ENCODE measurements at places on chromosomes 16 and 17.

DNA sequence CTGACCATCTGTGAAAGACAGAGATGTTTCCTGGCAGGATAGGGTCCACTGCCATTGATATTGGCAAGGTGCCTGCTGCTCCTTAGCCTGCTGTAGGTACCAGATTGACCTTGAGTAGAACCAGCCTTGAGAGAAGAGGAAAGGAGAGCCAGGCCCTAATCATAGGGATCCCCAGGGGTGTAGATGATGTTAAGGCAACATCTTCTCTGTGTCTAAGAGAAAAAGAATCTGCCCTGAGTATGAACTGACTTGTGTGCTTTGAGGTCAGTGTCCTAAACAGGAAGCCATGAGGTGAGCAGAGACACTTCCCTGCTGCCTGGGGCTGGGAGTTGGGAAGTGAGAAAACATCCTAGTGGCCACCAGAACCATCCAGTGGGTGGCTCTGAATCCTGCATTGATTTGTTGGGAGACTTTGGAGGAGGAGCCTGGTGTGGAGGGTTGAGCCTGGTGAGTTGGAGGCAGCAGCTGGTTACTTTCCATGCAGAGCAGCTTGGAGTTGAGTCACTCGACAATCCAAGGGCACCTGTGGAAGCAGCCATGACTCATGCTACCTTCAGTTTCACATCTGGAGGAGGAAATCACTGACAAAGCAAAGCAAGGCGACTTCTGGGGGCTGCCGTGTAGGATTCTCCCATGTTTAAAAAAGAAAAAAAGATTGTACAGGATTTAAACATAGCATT lies 47.8 kb downstream of the BMERB1 start:
- DNase-seq: no peak

GRCh38 chr16:86597126-86597879 lies 19.0 kb downstream of the FOXL1 start:
- DNase-seq: no peak

GRCh38 chr16:75148311-75149195 lies at the start of gene ZFP1:
Gene ZFP1, plus strand, starts transcription at chr16:75148524. Its CDS starts 4,428 bp downstream, at chr16:75152952.
- peak; percentile 89 for DNase-seq

DNA sequence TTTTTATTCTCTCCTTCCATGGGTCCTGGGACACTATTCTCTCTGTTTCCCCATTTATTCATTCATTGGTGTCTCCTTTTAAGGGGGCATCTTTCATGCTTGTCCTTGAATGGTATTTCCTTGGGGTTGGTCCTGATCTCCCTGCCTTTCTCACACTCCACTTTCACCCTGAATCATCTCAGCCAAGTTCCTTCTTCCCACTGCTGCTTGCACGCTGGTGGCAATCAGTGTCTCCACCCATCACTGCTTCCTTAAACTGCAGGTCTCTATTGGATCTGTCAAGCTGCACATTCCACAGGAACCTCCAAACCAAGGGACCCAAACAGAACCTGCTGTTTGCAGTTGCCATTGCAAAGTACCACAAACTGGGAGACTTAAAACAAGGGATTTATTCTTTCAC lies 89.3 kb upstream of the SDK2 start:
- DNase-seq: no peak

DNA sequence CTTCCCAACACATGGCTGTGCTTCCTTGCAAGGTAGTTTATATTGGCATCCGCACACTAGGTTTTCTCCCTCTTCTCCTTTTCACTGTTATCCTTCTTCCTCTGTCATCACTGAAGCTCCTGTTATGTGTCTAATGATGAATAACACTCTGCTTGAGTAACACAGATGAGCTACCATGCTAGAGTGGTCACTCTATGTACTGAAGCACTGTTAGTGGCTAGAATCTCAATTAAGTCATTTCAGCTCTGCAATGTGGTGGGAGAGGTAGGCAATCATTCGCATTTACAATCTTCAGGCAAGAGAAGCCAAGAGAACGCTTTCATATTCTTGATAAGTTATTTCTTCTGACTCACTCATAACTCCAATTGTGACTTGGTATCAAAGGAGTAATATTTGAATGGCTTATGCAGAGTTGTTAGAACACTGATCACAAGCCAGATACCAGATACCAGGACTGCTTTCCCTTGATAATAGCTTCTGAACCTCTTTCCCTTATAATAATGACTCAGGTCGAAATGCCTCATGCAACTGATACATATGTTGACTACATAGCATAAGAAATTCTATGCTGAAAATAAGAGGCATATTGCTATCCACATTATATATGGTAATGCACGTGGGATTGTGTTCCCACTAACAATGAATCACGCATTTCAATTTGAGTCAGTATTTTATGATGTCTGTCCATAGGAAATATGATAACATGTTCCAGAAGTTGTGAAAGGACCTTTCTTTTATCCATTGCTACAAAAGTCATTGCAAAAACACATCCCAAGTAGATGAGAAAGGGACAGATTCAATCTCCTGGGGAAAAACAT lies 158.0 kb upstream of the HS3ST3A1 start:
- DNase-seq: no peak

GRCh38 chr17:1143573-1143972 lies 36.2 kb downstream of the ABR start:
- DNase-seq: no peak

DNA sequence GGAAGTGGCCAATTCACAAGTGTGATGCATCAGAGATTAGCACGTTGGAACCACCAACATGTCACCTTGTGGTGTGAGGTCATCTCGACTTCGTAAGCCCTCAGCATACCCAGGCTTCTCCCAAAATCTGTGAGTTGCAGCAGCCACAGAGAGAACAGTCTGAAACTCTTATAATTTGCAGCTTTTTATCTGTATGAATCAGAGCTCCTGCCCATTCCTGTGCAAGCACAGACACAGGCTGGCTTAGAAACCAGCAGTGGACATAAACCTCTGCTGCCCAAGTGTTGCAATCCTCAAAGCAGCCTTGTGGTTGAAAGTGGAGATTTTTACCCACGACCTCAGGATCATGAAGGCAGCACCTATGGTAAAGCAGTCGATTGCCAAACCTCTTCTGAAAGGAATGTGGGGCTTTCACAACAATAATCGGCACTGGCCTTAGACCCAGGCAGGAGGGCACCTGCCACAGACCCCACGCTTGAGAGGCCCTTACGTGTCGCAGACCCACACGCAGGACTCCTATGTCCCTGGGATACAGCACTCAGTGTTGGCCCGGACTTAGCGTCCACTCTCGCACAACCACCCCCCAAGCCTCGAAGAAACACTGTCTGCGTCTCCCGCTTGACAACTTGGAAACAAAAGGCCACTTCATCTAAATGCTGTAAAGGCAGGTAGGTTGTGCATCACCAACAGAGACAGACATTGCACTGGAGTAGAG lies 24.5 kb upstream of the OSGIN1 start:
- no peak for DNase-seq

GRCh38 chr16:49544828-49545227 lies 171.2 kb downstream of the C16orf78 start:
- no peak for DNase-seq

DNA sequence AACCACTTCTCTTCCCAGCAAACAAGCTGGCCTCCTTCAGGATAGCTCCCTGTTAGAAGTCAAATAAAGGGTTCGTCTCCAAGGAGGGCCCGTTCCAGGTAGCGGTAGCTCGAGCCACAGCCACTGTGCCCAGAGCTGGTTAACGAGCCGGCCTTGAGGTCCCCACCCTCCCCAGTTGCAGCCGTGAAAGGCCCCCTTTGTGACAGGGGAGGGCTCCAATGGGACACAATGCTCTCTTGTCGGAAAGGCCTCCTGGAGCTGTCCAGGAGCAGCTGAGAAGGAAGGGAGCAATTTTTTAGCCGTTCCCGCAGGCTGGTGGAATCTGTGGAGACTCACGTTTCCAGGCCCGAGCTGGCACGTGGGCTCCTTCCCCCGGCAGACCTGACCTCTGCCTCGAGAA lies 29.9 kb upstream of the FOXF1 start:
- DNase-seq: no peak

DNA sequence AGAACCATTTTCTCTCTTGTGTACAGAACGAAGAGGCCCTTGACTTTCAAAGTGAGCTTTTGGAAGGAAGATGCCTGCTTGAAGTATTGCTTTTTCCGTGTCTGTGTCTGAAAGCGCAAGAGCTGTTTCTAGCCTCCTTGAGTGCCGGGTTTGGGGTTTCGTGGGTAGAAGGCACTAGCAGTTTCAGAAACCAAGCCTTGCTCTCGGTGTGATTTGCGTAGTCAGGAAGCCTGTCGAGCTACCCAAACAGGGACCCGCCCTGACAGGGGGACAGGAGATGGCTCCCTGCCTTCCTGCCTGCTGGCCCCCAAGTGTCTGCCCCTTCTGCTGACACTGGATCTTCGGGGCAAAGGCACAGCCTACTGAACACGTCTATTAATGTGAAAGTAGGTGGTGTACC lies 322.0 kb downstream of the MAF start:
- peak; percentile 4 for DNase-seq

DNA sequence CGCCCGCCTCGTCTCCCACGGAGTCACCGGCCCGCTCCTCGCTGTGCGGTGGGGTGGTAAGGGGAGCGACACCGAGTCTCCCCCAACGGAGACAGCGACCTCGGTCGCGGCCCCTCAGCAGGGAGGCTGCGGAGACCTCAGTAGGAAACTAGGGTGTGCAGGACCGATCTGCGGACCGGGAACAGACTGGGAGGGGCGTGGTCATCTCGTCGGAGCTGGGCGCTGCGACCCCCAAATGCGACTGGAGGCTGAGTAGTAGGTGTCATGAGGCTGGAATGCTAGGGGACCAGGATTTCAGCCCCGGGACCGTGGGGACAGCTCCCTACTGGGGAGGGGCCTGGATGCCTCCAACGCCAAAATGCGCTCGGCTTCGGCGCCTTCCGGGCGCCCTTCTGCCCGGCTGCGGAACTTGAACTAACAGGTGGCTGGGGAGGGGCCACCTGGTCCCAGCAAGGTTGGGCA lies 1.3 kb downstream of the CACNG4 start:
- DNase-seq: no peak

GRCh38 chr17:56230660-56231059 lies 77.4 kb downstream of the ANKFN1 start:
- no peak for DNase-seq

- DNase-seq: no peak
Measured at GRCh38 chr17:50318501-50319285, 27.2 kb upstream of the XYLT2 start.

DNA sequence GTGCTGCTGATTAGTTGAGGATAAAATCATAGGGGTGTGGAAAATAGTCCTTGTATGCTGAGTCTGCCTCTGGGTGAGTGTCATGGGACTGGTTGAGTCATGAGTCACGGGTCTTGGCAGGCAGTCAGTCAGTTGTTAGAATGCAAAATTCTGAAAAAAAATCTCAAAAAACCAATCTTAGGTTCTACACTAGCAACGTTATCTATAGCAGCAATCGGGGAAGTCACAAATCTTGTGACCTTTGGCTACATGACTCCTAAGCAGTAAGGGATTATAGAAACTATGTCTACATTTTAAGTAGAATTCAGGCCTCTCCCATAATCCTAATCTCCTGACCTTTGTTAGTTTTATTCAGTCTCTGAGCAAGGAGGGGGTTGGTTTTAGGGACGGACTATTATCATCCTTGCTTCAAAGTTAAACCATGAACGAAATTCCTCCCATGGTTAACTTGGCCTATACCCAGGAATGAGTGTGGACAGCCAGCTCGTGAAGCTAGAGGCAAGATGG lies 18.0 kb upstream of the PMFBP1 start:
- no peak for DNase-seq

- DNase-seq: no peak
Measured at GRCh38 chr16:81263470-81264220, 25.2 kb downstream of the BCO1 start.

DNA sequence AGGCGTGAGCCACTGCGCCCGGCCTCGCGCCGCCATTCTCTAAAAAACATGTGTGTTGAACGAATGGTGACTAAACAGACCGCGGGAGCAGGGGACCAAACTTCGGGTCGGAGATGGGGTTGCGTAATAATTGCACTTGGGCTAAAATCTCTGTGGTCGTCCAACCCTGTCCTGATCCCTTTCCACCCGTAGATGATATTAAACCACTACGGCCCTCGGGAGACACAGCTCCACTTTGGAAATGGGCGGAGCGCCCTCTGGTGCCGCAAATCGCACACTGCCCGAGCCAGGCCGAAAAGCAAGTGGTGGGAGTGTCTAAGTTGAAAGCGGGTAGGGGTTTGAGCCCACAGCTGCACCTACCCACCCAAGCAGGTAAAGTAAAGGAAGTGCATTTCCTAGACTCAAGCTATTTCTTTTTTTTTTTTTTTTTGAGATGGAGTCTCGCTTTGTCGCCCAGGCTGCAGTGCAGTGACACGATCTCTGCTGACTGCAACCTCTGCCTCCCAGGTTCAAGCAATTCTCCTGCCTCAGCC lies 17.0 kb downstream of the CAVIN1 start:
- DNase-seq: peak; percentile 72

- DNase-seq: no peak
Measured at GRCh38 chr17:1752425-1753262, 9.2 kb upstream of the SERPINF1 start.

DNA sequence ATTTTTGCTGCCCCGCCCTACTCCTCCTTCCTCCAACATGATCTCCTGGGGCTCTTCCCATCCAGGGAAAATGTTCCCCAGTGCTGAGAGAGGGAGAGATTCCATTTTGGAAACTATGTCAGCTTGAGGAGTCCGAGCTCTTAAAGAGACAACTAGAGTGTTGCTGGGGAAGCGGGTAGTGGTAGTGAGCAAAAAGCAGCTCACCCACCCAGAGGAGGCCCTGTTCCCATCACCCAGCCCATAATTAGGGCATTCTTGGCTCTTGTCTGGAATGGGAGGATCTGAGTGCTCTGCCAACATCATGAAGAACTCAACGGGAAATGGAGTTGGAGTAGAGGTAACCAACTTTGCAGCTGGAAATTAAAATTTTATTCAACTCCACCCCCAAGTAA lies 9.1 kb upstream of the MSL1 start:
- DNase-seq: no peak

DNA sequence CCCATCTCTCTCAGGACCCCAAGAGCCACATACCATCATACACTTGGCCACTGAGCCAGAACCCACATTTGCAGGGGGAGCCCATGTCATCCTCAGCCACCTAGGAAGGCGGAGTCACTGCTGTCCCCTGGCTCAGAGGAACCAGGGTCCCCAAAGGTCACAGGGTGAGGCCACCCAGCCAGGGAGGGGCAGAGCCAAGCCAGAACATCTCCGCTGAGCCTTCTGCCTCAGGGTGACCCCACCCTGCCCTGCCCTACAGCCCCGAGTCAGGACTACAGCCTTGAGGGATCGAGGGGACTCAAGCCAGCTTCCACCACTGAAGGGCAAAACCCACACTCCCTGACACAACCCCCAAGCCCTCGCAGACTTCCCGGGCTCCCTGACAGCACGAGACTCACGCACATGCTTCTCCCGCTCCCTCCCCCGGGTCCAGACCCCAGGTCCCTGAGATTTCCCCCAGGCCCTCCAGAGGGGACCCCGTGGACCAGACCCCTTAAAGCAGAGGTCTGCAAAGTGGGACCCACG lies 17.4 kb downstream of the PIEZO1 start:
- DNase-seq: no peak

GRCh38 chr17:45405250-45406086 lies 27.2 kb downstream of the ARHGAP27 start:
- DNase-seq: no peak

Measured in stimulated activated CD8-positive, alpha-beta memory T cell treated with anti-CD3 and anti-CD28 coated beads, Interleukin-2, amount 100 ng/mL, for 1 hour (primary cell).